RWPE2 (cell line): ENCODE measurements at places on chromosomes 11 and 22.

DNA sequence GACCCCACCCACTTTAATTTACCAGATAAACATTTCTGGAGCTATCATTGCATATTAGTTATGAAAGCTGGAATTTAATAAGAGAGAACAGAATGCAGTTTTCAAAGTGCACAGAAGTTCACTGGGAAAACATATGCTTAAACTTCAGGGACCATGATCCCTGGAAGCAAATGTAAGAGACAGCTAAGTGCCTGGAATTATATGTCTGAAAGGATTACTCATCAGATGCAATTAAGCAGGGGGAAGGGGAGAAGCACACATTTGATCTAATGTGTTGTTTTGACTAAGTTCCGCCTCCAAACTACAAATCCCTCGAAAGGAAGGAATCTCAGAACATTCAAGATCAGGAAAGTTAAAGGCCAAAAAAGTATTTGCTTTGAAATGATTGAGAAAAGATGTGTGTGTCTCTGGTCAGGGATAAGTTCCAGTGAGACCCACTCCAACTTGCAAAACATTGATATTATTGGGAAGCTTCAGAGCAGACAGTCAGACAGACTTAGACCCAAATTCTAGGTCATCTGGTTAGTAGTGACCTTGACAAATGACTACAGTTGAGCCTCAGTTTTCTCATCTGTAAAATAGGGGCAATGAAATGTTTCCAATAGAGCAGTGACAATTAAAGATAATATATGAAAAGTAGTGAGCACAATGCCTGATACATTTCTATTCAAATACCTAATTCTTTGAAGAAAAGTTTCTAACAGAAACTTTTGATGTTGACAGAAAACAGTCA is 147.6 kb downstream of the ME3 start:
- DNase-seq = no peak

DNA sequence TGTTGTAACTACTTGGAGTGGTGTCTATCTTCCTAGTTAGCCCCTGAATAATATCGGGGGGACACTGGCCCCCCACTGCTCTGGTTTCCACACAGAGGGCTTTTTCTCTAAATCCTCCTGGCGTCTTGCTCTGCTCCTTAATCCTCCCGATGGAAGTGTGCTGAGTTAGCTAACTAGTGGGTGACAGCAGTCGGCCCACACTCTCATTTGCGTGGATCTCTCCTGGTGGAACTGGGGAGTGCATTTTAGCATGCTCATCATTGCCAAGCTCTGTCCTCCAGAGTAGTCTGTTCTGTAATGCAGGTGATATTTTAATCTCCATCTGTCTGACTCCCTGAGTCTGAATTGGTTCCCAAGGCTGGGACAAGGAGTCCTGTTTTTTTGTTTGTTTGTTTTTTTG is 46.1 kb upstream of the RASSF10 start:
- DNase-seq = no peak

DNA sequence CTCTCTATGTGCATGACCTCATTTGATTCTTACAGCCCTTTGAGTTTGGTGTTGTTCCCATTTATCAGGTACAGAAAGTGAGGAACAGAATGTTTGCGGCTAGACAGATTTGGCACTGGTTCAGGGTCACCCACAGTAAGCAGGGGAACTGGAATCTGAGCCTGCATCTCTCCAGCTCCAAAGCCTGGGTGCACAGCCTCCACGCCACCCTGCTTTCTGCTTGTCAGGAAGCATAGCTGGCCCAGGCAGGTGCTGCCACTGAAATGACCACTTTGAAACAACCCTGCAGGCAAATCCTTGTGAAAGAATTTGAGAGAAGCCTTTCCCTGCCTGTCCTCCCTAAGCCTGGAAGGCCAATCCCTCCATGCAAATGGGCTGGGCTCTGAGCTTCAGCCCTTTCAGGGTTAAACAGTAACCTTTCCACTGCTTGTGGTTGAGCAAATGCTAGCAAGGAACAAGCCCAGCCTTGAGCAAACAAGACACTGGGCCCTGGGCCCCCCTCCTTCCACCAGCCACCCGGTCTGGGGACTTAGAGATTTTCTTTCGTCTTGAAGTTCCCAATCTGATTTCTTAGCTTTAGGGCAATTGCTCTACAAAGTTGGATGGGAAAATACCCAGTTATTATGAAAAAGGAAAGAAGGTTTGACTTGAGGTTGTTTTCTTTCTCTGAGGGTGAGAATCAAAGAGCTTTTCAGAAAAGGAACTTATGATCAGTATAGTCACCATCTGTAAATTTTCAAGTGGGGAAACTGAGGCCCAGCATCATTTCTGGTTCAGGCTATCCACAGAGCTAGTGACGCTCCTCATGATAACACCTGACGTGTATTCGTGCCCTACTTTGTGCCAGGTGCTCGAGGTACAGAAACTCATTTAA is 19.4 kb downstream of the EHF start:
- peak; percentile 74 for DNase-seq

GRCh38 chr22:48705159-48705916 is 1122.3 kb downstream of the BRD1 start:
- DNase-seq = peak; percentile 47

GRCh38 chr22:24400726-24401596 is 26.4 kb upstream of the ADORA2A start:
- DNase-seq = no peak

GRCh38 chr11:133950874-133951326 is 5.9 kb downstream of the IGSF9B start:
- DNase-seq = no peak

- DNase-seq = no peak
Measured at GRCh38 chr11:84243629-84244263, 957.6 kb upstream of the CCDC90B start.

- DNase-seq = no peak
Measured at GRCh38 chr11:75349521-75350116, 1.8 kb downstream of the ARRB1 start.

- no peak for DNase-seq
Measured at GRCh38 chr11:87092567-87092966, 54.8 kb downstream of the TMEM135 start.

- no peak for DNase-seq
Measured at GRCh38 chr11:93765551-93765950, 18.5 kb upstream of the MED17 start.

GRCh38 chr11:95443386-95443785 is 212.4 kb upstream of the SESN3 start:
- no peak for DNase-seq

- DNase-seq = no peak
Measured at GRCh38 chr11:35548925-35549561, 23.6 kb upstream of the PAMR1 start.

- no peak for DNase-seq
Measured at GRCh38 chr11:8773916-8774539, 91.4 kb downstream of the RPL27A start.

DNA sequence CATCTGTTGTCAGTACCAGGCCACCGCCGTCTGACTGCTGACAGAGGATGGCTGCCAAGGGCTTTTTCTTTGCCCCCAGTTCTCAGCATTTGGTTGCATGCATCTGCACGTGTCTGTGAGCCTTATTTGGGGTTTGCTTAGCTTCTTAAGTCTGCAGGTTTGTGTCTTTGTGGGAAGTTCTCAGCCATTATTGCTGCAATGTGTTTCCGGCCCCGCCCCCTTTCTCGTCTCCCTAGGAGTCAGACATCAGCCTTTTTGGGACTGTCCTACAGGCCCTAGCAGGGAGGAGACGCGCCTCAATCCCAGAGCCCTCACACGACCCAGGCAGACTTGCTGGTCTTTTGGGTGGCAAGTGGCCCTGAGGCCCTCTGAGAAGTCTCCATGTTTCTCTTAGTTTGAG is 8.0 kb downstream of the MOB2 start:
- no peak for DNase-seq

DNA sequence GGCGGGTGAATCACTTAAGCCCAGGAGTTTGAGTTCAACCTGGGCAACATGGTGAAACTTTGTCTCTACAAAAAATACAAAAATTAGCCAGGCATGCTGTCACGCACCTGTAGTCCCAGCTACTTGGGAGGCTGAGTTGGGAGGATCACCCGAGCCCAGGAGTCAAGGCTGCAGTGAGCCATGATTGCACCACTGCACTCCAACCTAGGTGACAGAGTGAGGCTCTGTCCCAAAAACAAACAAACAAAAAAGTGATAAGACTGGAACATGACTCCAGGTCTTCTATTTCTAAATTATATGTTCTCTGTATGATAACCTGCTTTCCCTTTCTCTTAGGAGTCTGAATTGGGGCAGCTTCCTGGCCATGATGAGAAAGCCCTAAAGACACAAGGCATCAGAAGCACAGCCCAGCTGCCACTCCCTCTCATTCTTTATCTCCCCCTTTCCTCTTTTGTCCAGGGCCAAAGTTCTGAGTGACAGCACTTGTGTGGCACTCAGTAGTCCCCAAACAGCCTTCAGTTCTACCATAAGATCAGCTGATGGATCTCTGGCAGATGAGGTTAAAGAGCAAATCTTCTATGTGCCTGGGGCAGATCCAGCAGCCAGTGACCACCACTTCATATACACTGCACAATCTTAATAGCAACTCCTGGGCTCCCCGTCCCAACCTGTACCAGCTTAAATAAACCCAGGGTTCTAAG is 136.0 kb downstream of the C11orf58 start:
- DNase-seq = no peak

DNA sequence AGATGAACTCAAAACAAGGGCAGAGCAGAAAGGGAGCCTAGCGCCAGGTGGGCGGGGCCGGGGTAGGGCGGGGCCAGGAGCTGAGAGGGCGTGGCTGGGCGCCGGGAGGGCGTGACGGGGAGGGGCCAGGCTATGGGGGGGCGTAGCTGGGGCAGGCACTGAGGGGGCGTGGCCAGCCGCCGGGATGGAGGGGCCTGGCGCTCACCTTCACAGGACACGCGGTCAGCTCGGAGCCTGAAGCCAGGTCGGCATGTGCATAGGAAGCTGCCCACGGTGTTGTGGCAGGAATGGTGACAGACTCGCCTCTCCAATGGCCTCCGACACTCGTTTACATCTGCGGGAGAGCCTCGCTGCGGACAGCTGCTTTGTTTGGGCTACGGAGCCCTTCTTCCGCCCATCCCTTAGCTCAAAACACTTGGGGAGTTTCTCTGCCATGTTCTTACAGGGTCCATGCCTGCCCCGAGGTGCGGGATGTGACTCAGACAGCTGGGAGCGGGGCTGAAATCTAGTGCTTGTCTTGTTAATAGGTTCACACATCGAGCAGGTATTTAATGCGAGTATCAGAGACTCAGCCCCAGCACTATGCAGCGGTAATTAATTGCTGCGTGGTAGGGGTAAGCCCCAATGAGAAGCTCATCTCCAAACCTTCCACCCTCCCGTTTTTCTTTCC is 13.4 kb downstream of the VWCE start:
- no peak for DNase-seq

DNA sequence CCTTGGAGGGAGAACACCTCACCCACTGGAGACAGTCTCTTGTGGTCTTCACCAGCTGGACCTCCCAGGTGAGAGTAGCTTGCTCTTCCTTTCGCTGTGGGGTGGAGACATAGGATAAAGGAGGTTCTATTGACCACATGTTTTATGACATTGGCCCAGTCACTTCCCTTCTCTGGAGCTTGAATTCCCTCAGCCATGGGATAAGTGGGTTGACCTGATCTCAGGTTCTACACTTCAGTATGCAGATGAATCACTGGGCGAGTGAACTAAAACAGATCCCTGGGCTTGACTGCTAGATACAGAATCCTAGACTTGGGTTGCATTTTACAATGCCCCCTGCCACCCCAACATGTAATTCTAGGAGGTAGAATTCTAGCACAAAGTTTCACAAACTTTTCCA is 54.8 kb upstream of the PRSS23 start:
- DNase-seq = no peak

DNA sequence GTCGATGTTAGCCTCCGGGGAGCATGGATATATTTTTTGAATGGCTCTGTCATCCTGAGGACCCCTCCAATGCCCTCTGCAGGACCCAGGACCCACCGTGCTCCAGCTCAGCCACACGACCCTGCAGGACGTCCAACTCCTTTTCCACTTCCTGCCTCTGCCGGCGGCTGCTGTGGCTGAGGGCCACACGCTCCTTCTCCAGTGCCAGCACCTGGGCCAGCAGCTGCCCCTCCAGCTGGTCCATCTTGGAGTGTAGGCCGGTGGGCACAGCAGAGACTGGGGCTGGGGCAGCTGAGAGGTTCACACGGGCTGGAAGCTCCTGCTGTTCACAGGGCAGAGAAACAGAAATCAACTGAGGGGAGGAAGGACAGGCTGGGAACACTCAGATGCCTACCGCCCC is 15.6 kb downstream of the NPTXR start:
- DNase-seq = no peak

GRCh38 chr11:10809373-10810160 is 841 bp upstream of the EIF4G2 start:
- DNase-seq = no peak

- no peak for DNase-seq
Measured at GRCh38 chr22:28906312-28906711, 22.9 kb downstream of the ZNRF3 start.

DNA sequence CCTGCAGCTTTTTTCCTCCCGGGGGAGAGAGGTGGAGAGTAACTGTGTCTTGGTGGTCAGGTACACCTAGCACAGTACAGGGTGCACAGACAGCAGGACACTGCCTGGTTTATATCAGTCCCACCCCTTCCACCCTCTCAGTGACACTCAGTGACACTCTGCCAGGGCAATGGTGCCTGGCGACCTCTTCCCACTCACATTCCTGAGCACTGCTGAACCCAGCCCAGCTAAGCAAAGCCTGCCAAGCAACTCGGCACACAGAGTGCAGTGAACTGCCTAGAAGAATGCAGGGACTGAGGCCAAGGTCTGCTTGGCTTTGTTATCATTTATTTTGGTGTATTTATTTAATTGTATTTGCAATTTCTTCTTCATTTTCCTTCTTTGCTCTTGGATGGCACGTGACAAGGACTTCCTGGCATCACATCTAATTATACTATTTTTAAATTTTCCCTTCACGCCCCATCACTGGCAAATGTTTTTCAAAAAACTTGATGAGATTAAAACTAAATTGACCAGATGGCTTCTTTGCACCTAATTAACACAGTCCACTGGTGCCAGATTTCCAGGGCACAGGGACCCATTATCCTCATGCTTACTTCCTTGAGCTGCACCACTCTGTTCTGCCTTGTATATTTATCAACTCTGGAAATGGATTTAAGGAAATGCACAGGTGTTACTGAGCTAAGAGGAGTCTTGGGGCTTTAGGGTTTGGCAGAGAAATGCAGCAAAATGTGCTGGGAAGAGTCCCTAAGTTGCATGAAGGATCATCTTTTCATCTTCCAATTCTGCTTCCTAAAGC is 205.6 kb downstream of the ADAMTS15 start:
- DNase-seq = no peak

DNA sequence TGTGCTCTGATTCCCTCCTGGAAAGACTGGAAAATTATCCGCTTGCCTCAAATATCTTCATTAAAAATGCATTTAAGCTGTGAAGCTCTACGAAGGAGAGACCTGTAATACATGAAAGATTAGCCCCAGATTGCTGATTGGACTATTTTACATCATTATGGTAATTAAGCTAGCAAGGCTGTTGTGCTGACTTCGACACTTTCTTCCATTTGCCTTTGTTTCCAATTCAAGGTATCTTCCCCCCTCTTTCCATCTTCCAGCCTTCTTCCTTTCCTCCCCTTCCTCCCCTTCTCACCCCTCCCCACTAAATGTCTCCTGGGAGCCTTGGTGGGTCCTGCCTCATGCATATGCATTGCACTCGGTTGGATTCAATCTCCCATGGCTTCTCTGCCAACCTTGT is 710.8 kb downstream of the OPCML start:
- no peak for DNase-seq
